ENCODE measurements at places on chromosomes 6 and 20.

DNA sequence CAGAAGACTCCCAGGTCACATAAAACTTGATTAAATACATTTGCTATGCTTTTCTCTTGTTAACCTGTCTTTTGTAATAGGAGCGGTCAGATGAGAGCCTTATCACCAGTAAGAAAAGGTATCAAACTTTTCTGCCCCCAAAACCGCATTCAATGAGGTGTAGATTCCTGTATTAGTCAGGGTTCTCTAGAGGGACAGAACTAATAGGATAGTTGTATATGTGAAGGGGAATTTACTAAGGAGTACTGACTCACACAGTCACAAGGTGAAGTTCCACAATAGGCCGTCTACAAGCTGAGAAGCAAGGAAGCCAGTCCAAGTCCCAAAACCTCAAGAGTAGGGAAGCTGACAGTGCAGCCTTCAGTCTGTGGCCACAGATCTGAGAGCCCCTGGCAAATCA is 32.7 kb downstream of the PTPRK start:
- DNase-seq: no peak

DNA sequence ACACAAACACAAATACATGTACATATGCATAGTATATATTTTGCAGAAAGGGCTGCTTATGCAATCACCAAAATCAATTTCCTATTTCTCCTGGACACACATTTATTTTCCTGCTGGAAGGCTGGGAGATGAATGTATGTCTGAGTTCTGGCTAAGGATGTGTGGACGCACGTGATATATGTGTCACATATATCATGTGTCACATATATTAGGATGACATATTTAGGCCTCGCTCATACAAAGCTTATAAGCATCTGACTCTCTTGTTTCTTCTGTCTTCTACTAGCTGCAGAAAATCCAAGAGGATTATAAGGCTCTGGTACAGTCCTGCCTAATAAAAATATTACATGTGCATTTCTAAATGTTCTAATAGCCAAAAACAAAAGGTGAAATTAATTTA is 47.2 kb upstream of the TFAP2D start:
- DNase-seq: no peak

- DNase-seq: peak; percentile 71
Measured at GRCh38 chr20:62726716-62727583, 18.3 kb downstream of the NTSR1 start.

- no peak for DNase-seq
Measured at GRCh38 chr6:30885999-30886896, 1.9 kb downstream of the DDR1 start.

GRCh38 chr6:132937466-132937906 is 123.1 kb downstream of the RPS12 start:
- DNase-seq: peak; percentile 30

DNA sequence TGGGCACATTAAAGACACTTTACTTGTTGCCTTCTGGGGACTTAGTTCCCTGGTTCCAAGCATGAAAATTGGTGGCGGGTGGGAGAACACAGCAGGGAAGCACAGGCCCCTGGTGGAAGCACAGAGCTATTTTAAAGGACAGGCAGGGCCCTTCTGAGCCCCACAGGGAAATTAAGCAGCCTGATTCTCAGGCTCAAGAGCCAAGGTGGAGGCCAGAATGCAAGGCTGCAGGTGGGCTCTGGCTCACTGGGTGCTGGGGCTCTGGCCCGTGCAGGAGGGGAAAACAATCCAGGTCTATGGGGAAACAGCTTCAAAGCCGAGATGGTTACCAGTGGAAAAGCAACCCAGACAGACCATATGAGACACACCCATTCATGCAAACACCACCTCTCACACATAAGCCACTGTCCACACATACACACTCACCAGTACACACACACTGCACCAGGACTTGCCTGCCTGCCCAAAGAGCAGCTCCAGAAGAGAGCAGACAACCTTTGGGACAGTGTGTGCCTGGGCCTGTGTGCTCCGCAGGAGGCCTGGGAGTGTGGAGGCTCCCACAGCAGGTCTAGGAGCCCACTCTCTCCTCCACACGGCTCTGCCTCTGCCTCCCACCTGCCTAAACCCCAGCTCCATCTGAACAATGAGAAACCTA is 30.6 kb downstream of the TFEB start:
- no peak for DNase-seq

GRCh38 chr20:37393196-37393862 is 47.4 kb downstream of the SRC start:
- DNase-seq: no peak

GRCh38 chr6:75691012-75691411 is 58.0 kb upstream of the MYO6 start:
- DNase-seq: no peak

GRCh38 chr20:20677186-20677585 is 35.3 kb downstream of the RALGAPA2 start:
- no peak for DNase-seq

DNA sequence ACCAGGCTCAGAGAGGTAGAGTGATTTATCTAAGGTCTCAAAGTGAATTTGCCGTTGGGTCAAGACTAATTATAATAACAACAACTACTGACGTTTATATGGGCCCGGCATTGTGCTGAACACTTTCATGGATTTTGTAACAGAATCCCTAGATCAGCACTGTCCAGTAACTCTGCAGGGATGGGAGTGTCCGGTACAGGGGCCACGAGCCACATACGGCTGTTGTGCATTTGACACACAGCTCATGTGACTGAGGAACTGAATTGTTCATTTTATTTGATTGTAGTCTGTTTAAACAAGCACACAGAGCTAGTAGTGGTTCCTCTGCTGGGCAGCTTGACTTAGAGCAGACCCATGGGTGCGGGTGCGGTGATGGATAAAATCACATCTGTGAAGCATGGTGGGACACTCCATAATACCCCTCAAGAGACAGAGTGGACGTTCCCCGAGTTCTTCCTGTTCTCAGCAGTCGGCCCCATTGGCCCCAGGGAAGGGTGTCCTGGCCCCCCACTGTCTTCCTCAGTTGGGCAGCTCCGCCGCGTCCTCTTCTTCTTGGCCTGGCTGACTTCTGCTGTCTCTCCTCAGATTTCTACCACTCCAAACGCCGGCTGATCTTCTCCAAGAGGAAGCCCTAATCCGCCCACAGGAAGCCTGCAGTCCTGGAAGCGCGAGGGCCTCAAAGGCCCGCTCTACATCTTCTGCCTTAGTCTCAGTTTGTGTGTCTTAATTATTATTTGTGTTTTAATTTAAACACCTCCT is 6.8 kb downstream of the CDKN1A start:
- DNase-seq: no peak

GRCh38 chr20:1422753-1423152 is 29.9 kb upstream of the FKBP1A start:
- DNase-seq: no peak

- no peak for DNase-seq
Measured at GRCh38 chr6:110158479-110158878, 21.0 kb downstream of the WASF1 start.

DNA sequence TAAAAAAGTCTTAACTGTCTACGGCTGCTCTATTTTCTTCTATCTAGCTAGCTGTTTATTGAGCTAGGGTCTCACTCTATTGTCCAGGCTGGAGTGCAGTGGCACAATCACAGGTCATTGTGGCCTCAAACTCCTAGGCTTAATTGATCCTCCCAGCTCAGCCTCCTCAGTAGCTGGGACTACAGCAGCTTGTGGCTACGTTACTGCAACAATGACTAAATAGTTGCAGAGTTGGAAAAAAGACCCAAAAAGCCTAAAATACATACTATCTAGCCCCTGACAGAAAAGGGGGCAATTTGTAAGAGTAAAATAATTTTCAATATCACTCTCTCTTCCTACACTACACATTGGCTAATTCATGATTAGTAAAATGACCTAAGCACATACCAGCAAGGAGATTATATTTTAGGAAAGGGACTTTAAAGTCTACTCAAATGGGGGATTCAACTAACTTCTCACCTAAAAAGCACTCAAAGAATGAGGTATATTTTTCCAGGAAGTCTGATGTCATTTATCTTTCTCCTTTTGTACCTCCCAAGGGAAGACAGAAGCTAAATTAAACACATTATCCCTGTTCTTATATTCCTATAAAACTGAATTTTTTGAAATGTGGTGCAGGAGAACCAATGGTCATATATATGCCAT is 82.8 kb downstream of the ZMYND8 start:
- DNase-seq: no peak

DNA sequence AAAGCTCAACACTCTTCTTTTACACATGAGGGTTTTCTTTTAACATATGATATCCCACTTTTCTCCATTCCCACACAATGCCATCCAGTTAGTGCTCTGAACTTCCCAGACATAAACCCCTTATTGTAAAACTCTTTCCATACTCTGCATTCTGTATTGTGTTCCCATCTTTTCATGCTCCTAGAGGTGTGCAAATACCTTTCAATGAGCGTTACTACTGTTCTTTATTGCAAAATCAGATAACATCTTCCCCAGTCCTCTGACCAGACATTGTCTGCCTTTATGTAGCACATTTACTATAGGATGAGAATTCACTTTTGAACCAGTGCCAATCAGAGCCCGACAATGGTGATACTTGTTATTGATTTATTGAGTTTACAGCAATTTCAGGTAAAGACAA is 296.2 kb downstream of the GRIK2 start:
- DNase-seq: no peak

DNA sequence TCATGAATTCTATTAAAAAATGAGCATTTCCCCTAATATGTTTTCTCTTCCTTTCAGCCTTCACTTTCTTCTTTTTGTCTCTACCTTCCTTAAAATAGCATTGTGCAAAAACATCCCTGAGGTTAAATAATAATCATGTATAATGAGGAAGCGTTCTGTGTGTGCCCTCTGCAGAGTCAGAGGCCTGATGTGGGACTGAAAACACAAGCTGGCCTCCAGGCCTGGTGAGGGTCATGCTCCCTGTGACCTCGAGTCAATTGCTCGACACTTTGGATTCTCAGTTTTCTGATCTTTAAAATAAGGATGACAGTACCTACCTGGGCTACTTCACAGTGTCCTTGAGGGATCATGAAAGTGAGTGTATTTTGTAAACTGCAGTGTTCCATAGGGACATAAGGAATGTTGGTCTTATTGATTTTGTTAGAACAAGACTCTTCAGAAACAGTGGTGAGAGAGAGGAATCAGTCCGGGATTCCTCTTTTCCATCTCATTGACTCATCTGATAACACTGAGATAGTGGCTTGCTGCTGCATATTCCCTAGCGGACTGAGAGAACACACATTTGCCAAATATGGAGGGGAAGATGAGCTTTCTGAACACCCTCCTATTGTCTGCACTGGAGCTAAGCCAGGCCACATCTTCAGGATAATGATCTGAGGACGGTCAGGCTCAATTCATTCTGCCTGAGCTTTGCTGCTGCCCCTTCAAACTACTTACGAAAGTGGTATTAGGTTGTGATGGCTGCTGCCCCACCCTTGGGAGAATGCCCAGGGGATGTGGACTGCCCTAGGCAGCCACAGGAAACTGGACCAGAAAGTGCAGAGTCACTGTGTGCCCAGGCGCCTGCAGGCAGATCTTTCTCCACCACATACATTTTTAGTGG is 39.6 kb upstream of the PDE7B start:
- no peak for DNase-seq

All from upper lobe of left lung (tissue), 6 donors.